ENCODE measurements at places on chromosomes 11 and 22.
A peak's percentile ranks its signal among the peaks of the same experiment; 100 is the strongest.

DNA sequence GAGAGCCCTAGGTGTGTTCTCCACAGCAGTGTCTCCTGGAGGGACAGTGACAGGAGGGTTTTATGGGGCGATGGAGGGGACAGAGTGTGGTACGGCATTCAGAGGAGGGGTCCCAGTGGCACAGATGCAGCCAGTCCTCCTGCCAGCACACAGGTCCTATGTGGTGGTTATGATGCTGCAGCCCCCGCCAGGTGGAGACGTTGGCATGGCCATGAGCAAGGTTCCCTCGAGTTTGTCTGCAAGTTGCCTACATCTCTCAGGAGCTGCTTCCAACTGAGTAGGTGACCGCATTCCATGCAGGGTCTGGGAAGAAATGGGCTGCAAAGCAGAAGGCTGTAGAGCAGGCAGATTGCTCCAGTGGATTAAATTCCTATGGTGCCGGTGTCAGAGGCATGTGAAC is 646.0 kb downstream of the TBC1D22A start:
- DNase-seq = no peak

DNA sequence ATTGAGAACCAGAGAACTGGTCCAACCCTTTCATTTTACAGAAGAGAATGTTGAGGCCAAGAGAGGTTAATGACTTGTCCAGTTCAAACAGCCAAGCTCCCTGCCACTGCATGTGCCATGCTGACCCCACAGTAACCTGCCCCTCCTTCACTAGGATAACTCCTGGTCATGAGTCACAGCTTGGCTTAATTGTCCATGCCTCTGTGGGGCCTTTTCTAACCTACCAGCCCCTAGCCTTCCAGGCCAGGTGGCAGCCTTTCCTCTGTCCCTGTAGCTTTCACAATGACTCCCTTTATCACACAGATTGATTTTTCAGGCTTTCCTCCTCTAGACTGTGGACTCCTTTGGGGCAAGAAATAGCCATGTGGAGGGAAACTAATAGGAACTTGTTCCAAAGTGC is 97.2 kb downstream of the PIWIL4 start:
- DNase-seq = no peak

DNA sequence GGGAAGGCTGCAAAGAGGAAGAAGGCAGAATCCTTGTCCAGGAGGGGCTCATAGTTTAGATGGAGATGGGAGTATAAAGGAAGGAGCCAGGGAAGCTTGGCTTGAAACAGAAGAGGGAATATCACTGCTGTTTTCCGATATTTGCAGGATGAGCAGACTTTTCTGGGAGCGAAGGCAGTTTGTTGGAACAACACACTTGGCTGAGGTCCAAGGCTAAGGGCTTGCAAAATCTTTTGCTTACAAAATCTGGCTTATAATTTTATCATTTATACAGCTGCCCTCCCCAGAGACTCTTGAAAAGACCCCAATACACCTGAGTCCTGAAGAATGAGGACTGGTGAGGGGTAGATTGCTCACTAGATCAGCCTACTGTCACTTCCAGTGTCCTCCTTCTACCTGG is 174.8 kb downstream of the NELL1 start:
- DNase-seq = no peak

- peak; percentile 60 for DNase-seq
Measured at GRCh38 chr11:35282221-35282882, 137.0 kb downstream of the SLC1A2 start.

GRCh38 chr11:134486106-134486505 is 74.1 kb upstream of the B3GAT1 start:
- DNase-seq = no peak

GRCh38 chr11:61828379-61828628 is 204 bp downstream of the FADS2 start:
- DNase-seq = no peak

- no peak for DNase-seq
Measured at GRCh38 chr11:79431535-79431934, 9.3 kb downstream of the TENM4 start.

- no peak for DNase-seq
Measured at GRCh38 chr11:115256397-115257197, 247.6 kb downstream of the CADM1 start.

DNA sequence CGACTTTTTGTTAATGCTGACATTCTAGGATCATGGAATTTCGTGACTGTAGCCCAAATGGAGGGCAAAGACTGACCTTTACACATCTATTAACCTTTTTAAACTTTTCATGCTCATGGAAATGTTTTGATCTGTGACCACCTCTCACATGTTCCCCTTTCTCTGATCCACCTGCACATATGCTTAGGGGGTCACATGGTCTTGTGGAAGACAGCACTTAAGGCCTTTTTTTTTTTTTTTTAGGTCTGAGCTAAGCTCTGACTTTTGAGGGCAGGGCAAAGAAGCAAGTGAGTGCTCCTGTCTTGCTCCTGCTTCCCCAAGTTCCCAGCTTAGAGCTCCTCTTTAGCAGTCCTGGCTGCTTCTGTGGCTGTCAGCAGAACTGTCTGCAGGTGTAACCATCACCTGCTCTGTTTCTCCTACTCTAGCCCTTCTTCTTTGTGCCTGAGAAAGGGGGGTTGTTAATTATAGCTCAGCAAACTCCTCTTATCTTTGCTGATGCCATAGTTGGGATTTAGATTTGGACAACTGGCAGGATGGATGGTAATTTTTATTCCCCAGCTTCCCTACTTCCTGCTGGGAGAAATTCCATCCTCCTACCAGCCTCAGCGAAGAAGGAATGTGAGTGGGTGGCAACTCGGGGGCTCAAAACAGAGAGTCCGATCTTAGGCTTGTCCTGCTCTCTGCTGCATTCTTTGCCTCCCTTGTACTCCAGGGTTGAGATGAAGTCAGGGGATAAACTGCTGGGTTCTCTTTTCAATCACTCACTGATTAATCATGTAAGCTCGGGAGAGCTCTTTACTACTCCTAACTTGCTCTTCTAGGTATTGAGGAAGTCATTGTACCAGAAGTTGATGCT is 64.4 kb downstream of the GRAMD1B start:
- no peak for DNase-seq

DNA sequence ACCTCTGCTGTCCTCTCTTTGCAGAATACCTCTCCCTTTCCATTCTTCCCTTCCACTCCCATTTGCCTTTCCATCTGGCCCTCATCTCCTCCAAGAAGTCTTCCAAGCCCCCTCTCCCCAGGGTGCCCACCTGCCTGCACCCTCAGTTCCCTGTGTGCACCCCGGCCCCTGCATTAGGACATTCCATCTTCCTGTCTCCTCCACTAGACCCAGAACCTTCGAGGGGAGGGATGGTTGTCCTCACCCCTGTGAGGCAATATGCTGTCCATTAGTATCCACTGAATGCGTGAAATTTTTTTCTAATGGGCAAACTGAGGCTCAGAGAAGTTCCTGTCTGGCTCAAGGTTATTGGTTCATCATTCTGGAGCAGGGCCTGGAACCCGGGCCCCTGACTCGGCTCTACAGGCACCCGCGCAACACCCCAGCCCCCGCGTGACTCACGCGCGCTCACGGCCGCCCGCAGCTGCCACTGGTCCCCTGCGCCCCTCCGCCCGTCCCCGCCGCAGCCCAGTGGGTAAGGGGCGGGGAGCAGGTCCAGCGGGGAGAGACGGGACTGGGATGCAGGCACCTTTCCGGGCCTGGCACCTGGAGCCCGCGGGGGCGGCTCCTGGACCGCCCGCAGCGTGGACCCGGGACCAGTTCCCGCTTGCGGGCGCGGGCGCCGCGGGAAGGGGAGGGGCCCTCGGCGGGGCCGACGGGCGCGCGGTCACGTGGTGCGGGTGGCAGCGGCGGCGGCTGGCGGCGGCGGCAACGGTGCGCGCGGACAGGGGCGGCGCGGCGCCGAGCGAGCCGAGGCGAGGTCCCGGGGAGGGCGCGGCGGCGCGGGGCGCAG is 7.0 kb downstream of the SEPTIN3 start:
- no peak for DNase-seq

GRCh38 chr22:43859176-43859575 is 3.1 kb downstream of the SULT4A1 start:
- DNase-seq = no peak

GRCh38 chr11:19625438-19625837 is 87.2 kb upstream of the NAV2 start:
- peak; percentile 95 for DNase-seq

- DNase-seq = peak; percentile 6
Measured at GRCh38 chr11:31237819-31238760, 131.4 kb downstream of the DCDC1 start.

DNA sequence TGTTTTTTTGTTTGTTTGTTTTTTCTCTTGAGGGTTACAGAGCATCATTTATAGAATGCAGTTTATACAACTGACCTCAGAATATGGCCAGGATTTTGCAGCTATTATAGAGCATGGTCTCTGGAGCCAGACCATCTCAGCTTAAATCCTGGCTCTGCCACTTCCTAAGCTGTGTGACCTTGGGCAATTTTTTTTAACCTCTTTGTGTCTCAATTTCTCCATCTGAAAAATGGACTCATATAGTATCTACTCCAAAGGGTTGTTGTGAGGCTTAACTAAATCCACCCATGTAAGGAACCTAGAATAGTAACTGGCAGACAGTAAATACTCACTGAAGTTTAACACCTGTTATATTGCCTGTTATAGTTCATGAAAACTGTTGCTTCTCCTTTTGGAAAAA is 8.3 kb upstream of the DGAT2 start:
- no peak for DNase-seq

- no peak for DNase-seq
Measured at GRCh38 chr22:43501878-43502277, 90.1 kb downstream of the MPPED1 start.

DNA sequence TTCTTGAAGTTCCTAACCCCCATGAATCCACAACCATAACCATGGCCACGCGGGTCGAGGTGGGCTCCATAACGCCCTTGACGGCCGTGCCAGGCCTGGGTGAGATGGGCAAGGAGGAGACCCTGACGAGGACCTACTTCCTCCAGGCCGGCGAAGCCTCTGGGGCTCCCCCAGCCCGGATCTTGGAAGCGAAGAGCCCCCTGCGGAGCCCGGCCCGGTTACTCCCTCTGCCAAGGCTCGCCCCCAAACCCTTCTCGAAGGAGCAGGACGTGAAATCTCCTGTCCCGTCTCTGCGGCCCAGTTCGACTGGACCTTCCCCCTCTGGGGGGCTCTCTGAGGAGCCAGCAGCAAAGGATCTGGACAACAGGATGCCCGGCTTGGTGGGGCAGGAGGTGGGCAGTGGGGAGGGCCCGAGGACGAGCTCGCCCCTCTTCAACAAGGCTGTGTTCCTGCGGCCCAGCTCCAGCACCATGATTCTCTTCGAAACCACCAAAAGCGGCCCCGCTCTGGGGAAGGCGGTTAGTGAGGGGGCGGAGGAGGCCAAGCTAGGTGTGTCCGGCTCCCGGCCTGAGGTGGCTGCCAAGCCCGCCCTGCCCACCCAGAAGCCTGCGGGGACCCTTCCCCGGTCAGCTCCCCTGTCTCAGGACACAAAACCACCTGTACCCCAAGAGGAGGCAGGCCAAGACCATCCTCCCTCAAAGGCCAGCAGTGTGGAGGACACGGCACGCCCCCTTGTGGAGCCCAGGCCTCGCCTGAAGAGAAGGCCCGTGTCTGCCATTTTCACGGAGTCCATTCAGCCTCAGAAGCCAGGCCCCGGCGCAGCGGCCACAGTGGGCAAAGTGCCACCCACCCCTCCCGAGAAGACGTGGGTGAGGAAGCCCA is 75.7 kb downstream of the KIAA1671 start:
- DNase-seq = no peak

GRCh38 chr11:62804310-62805075 is 747 bp downstream of the NXF1 start:
- DNase-seq = peak; percentile 34

DNA sequence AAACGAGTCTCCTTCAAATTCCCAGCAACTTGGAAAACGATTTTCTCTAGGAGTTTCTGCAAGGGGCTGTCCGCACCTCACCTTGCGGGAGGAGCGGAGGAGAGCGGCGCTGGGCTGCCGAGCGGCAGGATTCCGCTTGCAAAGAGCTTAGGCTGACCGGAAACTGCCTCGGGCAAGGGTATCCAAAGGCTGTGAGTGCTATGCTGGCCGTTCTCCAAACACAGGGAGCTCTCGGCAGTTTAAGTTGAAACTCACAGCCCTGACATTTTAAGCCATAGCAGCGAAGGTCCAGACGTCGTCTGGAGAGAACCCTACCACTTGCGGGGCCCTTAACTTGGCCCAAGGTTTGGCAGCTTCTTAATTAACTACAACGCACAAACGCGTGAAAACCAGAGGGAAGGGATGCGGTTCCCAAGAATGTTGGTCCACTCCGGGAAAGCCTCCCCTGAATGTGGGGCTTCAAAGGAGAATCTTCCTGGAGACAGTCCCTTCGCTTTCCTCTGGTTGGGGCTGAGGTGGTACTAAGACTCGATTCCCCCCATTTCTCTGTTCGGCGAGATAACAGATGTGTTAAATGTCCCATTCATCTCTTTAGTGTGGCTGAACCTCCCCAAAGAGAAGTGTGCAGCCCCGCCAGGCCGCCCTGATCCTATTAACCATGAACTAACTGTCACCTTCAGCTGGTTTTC is 1.1 kb upstream of the DBX1 start:
- no peak for DNase-seq

DNA sequence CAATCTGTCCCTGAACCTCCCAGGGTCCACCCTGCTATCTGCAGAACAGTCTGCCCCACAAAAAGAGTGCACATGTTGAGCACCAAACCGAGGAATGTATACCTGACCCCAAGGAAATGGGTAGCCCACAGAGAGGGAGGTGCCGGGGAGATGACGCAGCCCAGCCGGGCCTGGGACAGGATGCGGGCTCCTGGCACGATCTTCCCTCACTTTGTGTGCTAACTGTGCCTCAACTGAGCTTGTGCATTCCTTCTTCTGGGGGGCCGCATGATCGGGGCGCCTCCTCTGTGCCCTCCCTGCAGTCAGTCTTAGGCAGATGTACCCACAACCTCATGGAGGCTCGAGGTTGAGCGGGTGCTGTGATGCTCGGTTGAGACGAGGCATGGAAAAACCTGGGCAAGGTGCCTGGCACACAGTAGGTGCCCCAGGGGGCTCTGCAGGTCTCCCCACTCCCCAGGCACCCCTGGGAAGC is 2.4 kb downstream of the GAS2L1 start:
- DNase-seq = no peak

DNA sequence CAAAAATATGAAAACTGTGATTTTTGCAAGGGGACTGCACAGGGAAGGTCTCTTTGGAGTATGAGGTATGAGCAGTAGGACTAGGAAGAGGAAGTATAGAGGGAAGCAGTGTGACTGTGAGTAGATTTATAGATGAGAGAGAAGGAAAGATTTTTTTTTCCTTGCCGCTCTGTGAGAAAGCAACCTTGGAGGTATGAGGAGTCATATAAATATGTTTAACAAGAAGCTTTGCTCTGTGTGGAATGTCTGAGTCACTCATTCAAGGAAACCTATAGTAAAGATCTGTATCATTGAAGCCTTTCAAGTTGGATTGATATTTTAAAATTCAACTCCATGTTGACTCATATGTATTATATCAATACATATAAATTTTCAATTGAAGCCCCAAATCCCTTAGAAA is 26.2 kb downstream of the DNHD1 start:
- no peak for DNase-seq
